ENCODE measurements at places on chromosomes 3 and 15.

GRCh38 chr3:140292170-140292569, 357.2 kb downstream of the CLSTN2 start:
- DNase-seq, result no peak

GRCh38 chr15:101554115-101554915, 64.8 kb upstream of the PCSK6 start:
- DNase-seq, result no peak

DNA sequence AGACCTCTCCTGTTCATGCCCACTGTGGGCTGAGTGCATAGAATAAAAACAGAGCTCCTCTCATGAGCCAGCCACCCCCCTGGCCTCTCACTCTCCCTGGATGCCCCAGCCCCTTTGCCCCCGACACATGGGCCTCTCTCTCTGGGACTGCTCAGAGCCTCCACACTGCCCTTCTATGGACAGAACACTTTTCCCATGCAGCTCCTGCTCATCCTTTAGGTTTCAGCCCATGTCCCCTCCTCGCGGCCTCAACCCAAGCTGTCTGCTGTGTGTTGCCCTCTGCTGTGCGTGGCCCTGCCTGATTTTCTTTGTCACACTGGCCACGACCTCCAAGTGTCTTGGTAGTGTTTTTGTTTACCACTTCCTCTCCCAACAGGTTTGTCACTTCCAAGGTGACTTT, 20.7 kb upstream of the PRR23E start:
- no peak for DNase-seq

- no peak for DNase-seq
These were observed 143.8 kb upstream of the ABHD17C start for GRCh38 chr15:80551348-80551747.

DNA sequence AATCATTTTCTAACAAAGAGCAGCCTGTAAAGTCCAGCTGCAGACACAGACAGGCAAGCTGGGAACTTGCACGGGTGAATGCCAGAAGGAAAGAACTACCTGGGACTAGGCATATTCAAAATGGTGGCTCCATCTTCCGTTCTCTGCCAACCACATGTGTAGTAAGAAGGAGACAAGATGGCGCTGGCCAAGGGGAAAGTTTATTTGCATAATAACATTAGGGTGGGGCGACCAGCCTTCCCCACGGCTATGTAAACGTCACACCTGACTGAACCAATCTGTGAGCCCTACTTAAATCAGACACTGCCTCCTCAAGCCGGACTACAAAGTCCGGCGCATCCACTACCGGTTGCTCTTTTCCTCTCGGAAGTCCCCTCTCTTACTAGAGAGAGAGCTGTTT, 130.8 kb downstream of the SNRK start:
- DNase-seq, result no peak

DNA sequence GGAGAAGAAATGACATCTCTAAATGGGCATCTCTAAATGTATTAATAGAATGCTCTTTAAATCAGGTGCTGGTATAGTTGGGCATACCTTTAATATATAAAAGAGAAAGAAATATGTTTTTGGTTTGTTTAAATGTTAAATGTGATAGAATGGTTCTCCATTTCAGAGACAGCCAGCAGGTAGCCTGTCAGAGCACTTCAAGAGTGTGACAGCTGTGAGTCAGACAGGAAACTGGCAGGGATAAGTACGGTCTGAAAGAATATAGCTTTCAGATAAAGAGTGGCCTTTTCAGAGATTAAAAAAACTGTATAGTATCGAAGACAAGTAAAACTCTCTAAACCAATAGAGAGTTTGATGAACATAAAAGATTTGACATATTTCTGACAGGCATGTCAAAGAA, 654.1 kb downstream of the IGSF11 start:
- DNase-seq, result no peak

DNA sequence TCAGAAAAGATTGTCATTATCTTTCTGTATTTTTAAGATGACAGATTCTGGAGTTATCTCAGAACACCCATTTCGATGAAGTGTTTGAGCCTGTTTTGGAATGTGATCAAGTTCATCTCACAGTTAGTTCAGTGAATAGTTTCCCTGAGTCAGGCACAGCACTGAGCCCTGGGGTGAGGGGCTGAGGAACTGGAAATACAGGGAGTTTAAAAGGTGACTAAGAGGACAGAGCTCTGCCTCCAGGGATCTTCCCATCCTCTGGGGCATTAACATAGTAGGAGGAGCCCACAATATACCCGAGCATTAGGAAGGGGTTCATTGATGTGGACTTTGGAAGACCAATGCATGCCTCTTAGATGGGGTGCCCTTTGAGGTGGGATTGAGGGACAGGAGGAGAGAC, 355.1 kb downstream of the CLSTN2 start:
- DNase-seq, result no peak

GRCh38 chr3:16811950-16812349, 72.8 kb upstream of the PLCL2 start:
- no peak for DNase-seq

GRCh38 chr3:16428612-16429011, 84.9 kb downstream of the RFTN1 start:
- DNase-seq, result no peak

DNA sequence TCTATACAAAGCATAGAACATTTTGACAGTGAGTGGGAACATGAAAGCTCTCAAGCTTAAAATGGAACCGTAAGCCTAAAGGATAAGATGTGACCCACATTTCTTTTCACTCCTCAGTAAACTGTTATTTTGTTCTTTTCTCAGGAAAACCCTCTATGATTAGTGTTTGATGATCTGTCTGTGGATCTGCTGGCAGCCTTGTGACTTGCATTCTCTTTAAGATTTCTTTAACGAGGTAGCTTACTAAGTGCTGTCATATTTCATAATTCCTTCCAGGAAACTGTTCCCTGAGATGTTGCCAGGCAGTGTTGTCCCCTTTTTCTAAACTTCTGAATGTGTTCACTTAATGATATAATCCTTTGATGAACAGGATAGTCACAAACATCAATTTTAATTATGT, 167.6 kb downstream of the PYDC2 start:
- DNase-seq, result no peak

Measured in AG08395 (cell line).